ENCODE measurements at places on chromosomes 7 and 10.
A peak's percentile ranks its signal among the peaks of the same experiment; 100 is the strongest.

GRCh38 chr10:12165036-12165435 lies 30.7 kb downstream of the NUDT5 start:
- DNase-seq, result no peak

GRCh38 chr10:4780782-4781181 lies 45.2 kb upstream of the AKR1E2 start:
- no peak for DNase-seq

DNA sequence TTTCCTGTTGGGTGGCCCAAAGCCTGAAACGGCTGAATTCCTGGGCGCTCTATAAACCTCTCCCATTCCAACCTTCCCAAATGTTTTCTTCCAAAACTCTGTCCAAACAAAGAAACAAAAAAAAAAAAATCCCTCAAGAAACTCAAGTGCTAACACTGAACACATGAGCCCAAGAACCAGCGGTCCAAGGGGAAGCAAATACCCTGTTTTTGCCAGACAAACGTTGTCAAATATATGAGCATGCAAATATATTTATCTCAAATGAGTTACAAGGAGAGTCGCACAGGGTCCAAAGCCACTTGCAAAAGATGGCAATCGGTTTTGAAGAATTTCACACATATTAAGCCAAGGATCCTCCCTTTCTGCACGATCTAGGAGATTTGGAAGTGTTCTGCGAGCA lies 23.3 kb upstream of the EMX2 start:
- DNase-seq, result no peak

DNA sequence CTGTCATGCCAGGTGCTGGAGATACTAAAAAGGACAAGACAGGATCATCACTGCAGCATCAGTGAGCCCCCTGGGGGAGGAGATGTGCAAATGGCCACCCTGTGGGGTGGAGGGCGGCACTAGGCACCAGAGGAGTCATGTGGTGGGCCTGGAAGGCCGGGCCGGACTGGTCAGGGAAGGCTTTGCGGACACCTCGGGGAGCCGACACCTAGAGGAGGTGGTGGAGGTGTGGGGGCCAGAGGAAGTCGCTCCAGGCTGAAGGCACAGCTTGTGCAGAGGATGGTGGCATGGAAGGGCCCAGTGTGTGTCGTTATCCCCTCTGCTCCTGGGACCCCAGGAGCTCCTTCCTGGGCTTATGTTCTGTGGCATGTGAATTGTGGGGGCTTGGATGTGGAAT lies 437.7 kb downstream of the RPS24 start:
- no peak for DNase-seq

- no peak for DNase-seq
Measured at GRCh38 chr7:69399401-69399800, 198.9 kb upstream of the AUTS2 start.

DNA sequence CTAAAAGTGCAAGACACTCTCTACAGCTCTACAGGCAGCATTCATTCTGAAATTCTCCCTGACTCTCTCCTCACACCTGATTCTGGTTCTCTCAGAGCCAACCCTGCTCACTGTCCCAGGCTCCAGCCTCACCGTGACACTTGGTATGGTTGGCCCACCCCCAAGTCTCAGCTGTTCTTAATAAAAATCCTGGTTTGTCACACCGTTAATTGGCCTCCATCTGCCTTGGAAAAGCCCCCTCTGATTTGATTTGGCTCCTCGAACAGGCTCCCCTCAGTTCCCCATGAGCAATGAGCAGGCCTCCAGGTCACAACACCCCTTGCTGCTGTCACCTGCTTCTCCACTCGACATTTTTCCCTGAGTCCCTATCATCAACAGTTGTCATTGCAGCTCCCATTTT lies 507.3 kb upstream of the AUTS2 start:
- DNase-seq, result no peak

GRCh38 chr7:111735661-111736551 lies 173.6 kb upstream of the IMMP2L start:
- DNase-seq, result peak; percentile 70

GRCh38 chr7:112505495-112505894 lies 24.7 kb downstream of the LSMEM1 start:
- no peak for DNase-seq

DNA sequence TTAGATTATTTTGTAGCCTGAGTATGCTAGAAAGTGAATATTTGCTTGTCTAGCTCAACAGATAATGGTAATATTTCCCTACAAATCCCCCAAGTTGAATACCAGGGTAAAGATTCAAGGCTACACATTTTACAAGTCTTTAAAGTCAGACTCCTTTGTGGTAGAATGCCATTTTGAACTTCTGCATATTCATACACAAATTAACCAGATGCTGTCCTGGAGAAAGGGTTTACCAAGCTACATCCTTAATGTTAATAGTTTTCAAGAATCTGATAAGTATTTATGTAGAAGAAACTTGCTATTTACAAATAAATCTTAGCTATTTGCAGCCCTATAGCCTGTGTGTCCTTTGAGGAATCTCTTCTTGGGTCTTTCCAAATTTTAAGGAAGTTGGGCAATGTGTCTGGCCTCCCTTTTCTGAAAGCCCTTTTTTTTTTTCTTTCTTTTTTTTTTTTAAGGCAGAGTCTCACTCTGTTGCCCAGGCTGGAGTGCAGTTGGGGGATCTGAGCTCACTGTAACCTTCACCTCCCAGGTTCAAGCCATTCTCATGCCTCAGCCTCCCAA lies 82.6 kb downstream of the CPEB3 start:
- no peak for DNase-seq

GRCh38 chr10:14016011-14016536 lies 314.6 kb downstream of the FRMD4A start:
- no peak for DNase-seq

DNA sequence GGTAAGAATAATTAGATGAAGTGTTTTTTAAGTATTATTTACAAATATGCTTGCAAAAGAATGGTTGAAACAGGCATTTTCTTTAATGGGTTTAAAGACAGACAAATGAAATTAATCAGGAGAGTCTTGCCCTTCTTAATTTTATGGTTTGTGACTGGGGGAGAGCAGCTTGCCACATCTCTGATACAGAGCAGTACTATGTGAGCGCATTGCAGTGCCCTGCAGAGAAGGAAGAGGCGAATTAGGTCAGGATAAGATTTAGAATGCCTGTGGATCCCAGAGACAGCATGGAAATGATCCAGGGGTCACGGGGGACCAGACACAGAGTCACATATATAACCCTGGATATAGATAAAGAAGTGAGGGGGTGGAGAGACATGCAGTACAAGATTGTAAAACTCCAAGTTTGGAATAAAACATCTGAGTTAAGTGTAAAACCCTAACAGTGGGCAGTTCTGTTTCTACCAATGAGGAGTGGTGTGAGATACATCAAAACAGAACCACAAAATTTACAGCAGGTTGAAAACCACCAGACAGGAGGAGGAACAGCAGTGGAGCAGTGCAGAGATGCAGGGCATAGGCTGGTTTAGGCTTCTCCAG lies 125.5 kb downstream of the FAM204A start:
- no peak for DNase-seq

GRCh38 chr7:121352323-121352722 lies 23.5 kb downstream of the WNT16 start:
- DNase-seq, result no peak

DNA sequence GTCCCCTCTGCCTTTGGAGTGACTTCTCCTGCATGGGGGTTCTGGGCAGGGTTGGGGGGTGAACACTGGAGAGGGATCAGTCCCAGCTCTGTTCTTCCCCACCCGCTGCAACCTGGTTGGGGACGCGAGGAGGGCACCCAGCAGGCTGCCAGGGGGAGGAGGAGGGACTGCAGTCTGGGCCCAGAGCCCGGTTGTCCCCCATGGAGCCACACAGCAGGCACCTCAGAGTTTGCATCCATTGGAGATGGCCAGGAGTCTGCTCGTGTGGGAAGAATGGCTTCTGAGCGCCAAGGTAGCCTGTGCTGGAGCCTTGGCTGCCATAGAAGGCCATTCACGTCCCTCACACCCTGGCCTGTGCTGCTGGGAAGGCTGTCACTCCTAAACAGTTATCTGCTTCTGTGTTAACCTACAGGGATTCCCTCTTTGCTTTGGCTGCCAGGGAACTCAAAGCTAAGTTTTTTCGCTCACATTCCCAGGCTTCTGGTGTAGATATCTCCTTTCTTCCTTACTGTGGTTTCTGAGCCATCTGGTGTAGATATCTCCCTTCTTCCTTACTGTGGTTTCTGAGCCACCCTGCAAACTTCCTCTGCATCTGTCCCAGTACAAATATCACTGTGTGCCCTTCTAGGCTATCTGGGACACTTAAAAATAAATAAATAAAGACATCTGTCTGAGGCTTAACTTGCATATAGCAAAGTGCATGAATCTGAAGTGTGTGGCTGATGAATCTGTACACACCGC lies 133.7 kb downstream of the LHPP start:
- DNase-seq, result no peak

All from activated CD4-positive, alpha-beta T cell treated with anti-CD3 and anti-CD28 coated beads, Interleukin-10, Interleukin-2, amounts not matched to agents 100 ng/mL and 50 ng/mL, durations not matched to agents 16 hours and 8 hours (primary cell).